Effector CD8-positive, alpha-beta T cell (primary cell): ENCODE measurements at places on chromosomes 16 and 17.

GRCh38 chr17:57557834-57558681 lies 187.0 kb downstream of the CCDC182 start:
- DNase-seq: no peak

DNA sequence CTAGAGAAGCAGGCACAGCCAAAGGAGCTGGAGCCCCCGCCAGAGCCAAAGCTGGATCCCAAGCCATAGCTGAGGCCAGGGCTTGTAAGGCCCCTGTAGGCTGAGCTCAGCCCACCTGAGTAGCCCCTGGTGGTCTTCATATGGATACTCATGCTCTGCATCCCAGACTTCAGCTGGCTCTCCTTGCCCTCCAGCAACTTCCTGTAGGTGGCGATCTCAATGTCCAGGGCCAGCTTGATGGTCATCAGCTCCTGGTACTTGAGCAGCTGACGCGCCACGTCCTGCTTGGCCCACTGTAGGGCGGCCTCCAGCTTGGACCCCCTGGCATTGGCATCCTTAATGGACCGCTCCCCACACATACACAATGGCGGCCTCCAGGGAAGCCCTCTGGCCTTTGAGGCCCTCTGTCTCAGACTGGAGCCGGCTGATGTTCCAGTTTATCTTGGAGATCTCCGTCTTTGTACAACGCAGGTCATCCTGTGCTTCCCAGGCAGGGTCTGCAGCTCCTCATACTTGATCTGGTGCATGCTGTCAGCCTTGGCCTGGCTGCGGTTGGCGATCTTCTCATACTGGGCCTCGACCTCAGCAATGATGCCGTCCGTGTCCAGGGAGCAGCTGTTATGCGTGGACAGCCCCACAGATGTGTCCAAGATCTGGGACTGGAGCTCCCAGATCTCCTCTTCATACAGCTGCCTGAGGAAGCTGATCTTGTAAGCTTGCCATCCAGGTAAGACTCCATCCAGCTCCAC lies 28.9 kb downstream of the IKZF3 start:
- no peak for DNase-seq

- DNase-seq: no peak
These were observed 204.2 kb downstream of the NTN1 start for GRCh38 chr17:9225305-9226101.

DNA sequence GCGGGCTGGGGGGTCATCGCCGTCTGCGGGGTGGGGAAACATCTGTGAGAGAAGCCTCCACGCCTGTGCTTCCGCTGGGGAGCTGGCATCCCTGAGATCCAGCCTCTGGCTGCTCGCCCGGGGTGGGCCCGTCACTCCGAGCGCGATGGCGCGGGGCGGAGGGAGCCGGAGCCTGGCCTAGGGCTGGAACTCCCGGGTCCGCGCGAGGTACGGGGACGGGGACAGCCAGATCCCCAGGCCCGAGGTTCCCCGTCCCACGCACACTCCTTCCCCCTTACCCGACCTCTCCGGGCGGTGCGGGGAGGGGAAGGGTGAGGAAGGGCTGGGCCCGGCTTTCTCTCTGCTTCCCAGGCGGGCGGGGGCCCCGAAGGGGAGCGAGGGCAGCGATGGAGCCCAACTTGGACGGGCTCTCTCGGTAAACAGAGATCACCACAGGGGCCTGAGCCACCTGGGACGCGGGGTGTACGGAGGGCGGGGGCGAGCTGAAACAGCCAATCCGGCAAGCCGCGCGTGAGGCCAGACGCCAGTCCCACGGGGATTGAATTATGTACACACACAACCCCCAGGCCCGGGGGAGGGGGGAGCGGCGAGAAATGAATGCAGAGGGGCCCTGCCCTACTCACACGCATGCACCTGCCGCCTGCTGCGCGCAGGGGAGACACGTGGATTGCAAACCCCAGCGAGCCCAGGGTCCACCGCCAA lies at the start of gene SLC16A11:
Gene SLC16A11 (minus strand): TSS at position 596 of the 702 bp plus-strand sequence. CDS start 579 bp downstream, at position 17.
- DNase-seq: peak; percentile 11
